ENCODE measurements at places on chromosomes 4 and X.

GRCh38 chrX:82973646-82974045 lies 534.4 kb upstream of the POU3F4 start:
- H3K36me3 ChIP-seq = no peaks in the 10 kb centered on the region
- no peak for DNase-seq
- no peak overlapping the region for H3K4me3 ChIP-seq
- no peaks in the 10 kb centered on the region for H3K27me3 ChIP-seq
- H3K4me1 ChIP-seq = no peaks in the 10 kb centered on the region

DNA sequence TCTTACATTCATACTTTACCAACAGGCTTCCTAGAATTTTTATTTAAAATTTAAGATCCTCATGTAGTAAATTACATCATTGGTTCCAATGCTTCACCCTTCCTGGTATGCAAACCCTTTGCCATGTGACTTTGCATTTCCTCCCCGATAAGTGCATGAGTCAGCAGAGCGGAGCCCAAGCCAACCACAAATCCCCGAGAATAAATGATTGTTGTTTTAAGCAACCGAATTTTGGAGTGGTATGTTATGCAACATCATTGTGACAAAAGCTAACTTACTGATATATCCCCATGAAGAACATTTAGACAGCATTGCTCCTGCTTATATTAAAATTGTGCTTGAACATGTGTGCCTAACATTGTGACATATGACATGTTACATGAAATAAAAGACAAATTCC lies 199.4 kb upstream of the DDX53 start:
- no peaks in the 10 kb centered on the region for H3K36me3 ChIP-seq
- H3K27me3 ChIP-seq = no peaks in the 10 kb centered on the region
- H3K4me3 ChIP-seq = no peak overlapping the region
- H3K4me1 ChIP-seq = no peaks in the 10 kb centered on the region

- H3K4me3 ChIP-seq = no peak overlapping the region
- H3K36me3 ChIP-seq = no peaks in the 10 kb centered on the region
- H3K4me1 ChIP-seq = no peaks in the 10 kb centered on the region
- no peak for DNase-seq
- no peak overlapping the region for H3K27ac ChIP-seq
- H3K27me3 ChIP-seq = no peaks in the 10 kb centered on the region
Observed at GRCh38 chrX:110286106-110286505, 31.8 kb downstream of the AMMECR1 start.

DNA sequence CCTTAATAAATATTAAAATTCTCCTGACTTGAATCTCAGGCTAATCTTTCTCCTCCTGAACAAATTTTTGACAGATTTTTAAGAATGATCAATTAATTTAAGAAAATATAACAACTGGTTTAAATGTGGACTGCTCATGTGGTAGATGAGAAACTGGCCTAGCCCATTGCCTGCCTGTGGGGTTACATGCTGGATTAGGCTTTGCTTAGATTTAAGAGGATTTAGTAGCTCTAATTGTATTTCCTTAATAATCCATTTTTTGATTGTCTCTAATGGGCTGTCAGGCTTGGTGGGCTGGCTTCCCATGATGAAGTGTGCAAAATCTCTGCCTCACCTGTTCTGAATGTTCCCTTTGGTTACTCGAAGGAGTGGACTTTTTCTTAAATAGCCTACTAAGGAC lies 27.8 kb upstream of the LIMCH1 start:
- H3K27ac ChIP-seq = no peak overlapping the region
- no peaks in the 10 kb centered on the region for H3K36me3 ChIP-seq
- H3K27me3 ChIP-seq = no peaks in the 10 kb centered on the region
- no peak overlapping the region for H3K4me3 ChIP-seq
- H3K4me1 ChIP-seq = no peaks in the 10 kb centered on the region

GRCh38 chr4:187484186-187484585 lies 511.4 kb upstream of the ZFP42 start:
- H3K4me3 ChIP-seq = no peak overlapping the region
- H3K27me3 ChIP-seq = no peaks in the 10 kb centered on the region
- H3K4me1 ChIP-seq = no peaks in the 10 kb centered on the region
- DNase-seq = no peak
- H3K27ac ChIP-seq = no peak overlapping the region

DNA sequence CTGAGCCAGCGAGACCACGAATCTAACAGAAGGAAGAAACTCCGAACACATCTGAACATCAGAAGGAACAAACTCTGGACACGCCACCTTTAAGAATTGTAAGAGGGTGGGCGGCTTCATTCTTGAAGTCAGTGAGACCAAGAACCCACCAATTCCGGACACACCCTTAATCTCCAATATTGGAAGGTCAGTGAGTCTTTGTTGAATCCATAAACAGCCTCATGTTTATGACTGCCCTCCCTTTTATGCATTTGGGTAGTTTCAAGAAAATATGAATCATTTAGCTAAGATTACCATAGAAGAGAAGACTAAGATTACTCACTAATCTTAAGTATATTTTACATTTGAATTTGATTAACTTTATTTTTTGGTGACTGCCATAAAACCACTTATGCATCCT lies 48.5 kb downstream of the VCX2 start:
- DNase-seq = no peak
- no peak overlapping the region for H3K4me3 ChIP-seq
- no peak overlapping the region for H3K27ac ChIP-seq
- no peaks in the 10 kb centered on the region for H3K36me3 ChIP-seq
- H3K27me3 ChIP-seq = no peaks in the 10 kb centered on the region
- H3K4me1 ChIP-seq = no peaks in the 10 kb centered on the region

- no peak overlapping the region for H3K27ac ChIP-seq
- DNase-seq = no peak
- H3K4me3 ChIP-seq = no peak overlapping the region
- H3K27me3 ChIP-seq = no peaks in the 10 kb centered on the region
Observed at GRCh38 chr4:93633721-93634120, 194.8 kb upstream of the ATOH1 start.

- H3K36me3 ChIP-seq = no peaks in the 10 kb centered on the region
- H3K27me3 ChIP-seq = no peaks in the 10 kb centered on the region
- DNase-seq = no peak
- H3K4me3 ChIP-seq = no peak overlapping the region
- H3K4me1 ChIP-seq = no peaks in the 10 kb centered on the region
Observed at GRCh38 chr4:93876754-93877153, 48.2 kb downstream of the ATOH1 start.

DNA sequence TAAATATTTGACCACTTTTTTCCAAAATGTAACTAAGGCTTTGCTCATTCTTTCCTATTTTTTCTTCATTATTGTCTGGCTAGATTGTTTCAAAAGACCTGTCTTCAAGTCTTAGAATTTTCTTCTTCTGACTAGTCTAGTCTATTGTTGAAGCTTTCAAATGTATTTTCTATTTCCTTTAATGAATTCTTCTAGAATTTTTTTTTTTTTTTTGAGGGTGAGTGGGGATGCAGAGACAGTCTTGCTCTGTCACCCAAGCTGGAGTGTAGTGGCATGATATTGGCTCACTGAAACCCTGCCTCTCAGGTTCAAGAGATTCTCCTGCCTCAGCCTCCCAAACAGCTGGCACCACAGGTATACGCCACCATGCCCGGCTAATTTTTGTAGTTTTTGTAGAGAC lies 141.4 kb downstream of the TET2 start:
- no peak overlapping the region for H3K4me3 ChIP-seq
- no peak for DNase-seq
- no peaks in the 10 kb centered on the region for H3K36me3 ChIP-seq
- H3K27ac ChIP-seq = no peak overlapping the region
